NCI-H1417 treated with DMSO at 0.1 percent for 48 hours (cell line): ENCODE measurements at places on chromosomes 13 and 19.

DNA sequence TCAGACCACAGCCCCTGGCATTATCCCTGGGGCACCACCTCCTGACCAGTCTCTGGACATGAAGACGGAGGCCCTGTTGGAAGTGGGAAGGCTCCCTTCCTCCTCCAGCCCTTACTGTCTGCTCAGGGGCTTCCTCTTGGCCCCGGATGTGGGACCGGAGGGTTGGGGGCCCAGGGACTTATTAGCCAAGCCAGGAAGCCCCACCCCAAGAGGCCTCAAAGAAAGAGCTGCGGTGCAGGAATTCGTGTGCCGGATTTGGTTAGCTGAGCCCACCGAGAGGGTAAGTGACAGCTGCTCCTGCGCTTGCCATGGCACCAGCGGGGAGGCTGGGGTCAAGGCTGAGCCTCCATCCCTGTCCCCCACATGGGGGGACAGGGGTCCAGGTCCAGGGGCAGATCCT, at the start of gene RETN:
TSS of gene RETN (plus strand) at position 208 of the 400 bp plus-strand sequence. CDS start 278 bp downstream, outside the sequence.
- DNase-seq, result no peak

DNA sequence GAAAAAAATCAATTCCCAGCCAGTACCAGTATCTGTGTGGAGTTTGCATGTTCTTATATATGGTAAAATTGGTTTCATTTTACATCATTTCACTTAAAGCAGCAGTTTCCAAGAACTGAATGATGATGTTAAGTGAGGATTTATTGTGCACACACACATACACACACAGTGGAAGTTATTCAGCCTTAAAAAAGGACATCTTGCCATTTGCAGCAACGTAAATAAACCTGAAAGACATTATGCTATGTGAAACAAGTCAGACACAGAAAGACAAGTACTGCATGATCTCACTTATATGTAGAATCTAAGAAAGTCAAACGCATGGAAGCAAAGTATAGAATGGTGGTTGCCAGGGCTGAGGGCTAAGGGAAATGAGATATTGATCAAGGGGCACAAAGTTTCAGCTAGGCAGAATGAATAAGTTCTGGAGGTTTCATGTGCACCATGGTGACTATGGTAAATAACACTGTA, 5.3 kb downstream of the SIGLECL1 start:
- DNase-seq, result no peak

GRCh38 chr19:1503089-1503924, 9.5 kb downstream of the ADAMTSL5 start:
- peak; percentile 6 for DNase-seq

DNA sequence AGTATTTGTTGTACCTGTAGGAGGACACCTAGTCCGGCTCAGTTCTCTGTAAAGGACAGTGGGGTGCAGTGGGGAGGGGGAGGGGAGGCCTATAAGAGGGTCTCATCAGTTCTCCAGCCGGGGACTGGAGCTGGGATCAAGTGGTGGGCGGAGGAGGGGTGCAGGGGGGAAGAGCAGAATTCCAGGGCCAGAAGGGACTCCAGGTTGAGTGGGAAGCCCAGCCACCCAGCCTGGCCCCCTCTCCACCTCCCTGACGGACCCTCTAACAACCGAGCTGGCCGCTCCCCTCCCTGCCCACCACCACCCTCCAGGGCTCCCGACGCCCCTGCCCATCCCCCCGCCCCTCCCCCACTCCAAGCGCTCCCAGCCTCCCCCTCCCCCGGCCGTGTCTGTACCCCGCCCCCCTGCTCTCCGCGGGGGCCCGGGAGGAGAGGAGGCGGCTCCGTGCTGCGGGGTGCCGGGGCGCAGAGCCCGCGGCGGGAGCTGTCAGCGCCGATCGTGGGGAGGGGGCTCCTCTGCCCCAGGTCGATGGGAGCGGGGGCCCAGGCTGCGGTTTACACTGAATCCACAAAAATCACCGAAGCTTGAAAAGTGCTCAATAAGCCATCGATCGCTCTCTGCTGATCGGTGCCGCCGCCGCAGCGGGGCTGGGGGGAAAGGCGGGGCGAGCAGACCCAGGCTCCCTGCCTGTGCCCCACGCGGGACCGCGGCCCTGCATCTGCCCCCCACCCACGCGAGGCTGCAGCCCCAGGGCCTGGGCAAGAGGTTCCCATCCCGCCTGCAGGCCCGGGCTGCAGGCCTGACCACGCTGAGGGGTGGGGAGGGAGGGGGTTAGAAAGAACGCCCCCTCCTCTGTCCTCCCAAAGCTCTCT, 34.6 kb upstream of the ONECUT3 start:
- DNase-seq, result no peak

- DNase-seq, result no peak
Observed at GRCh38 chr13:36850790-36851438, 31.9 kb downstream of the RFXAP start.

- no peak for DNase-seq
Observed at GRCh38 chr13:106104281-106104901, 431.1 kb downstream of the EFNB2 start.

GRCh38 chr13:110944121-110944967, 29.5 kb upstream of the ANKRD10 start:
- DNase-seq, result no peak

GRCh38 chr13:31115616-31116015, 46.1 kb downstream of the HSPH1 start:
- DNase-seq, result no peak

DNA sequence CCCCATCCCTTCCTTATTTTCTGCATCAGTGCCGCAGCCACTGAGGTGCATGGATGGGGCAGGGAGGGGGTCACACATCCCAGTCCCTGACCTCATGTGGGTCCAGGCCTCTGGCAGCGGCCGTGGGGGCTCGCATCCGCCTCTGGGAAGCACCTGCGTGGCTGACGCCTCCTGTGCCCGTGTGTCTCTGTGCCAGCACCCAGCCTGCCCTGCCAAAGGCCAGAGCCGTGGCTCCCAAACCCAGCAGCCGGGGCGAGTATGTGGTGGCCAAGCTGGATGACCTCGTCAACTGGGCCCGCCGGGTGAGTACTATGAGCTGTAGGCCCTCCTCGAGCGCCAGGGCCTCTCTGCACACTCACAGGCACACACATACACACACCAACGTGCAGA, 4.9 kb downstream of the NDUFS7 start:
- no peak for DNase-seq

DNA sequence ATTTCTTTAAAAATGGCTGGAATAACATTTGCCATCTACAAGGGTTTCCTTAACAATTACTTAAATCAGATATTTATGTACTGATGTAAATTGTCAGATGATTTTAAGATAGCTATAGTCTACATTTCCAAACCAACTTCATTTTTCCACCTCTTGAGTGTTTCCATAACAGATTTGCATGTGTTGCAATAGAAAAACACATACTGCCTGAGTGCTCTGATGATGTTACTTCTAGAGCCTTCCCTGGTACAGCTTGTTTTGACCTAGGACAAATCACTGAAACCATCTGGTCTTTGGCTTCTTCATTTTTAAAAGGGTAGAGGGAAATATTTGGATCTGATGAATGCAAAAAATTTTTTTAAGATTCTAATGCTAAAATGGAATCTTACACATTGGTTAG, 245.9 kb downstream of the PCDH9 start:
- no peak for DNase-seq

- DNase-seq, result no peak
Observed at GRCh38 chr13:98706446-98707110, 45.9 kb downstream of the SLC15A1 start.

DNA sequence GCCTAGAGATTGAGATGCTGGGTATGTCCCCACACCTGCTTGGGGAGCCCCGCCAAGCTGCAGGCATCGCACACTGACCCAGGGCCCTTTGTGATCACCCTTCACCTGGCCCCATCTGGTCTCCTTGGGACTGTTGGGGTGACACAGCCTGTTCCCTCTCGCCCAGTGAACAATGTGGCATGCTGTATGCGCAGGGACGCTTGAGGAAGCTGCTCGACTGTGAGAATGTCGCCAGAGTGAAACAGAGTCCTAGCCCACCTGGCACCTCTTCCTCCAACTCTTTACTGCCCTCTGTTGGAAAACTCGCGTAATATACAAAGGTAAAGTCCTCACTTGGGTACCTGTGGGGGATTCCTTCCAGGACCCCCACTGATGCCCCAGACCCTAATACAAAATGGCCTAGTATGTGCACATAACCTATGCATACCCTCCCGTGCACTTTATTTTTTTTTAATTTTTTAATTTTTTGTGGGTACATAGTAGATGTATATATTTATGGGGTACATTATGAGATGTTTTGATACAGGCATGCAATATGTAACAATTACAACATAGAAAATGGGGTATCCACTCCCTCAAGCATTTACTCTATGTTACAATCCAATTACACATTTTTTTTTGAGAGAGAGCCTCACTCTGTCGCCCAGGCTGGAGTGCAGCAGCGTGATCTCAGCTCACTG, 9.0 kb downstream of the BLOC1S3 start:
- DNase-seq, result no peak

DNA sequence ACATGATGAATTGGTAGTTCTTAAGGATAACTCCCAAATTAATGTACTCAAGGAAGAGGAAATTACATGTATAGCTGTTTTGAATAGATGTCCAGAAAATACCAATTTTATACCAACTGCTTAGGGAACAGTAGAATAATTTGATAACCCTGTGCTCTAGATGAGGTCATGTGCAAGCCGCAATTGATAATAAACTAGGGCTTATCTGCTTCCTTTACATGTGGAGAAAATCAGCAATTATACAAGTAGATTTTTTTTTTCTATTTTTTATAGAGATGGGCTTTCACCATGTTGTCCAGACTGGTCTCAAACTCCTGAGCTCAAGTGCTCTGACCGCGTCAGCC, 9.3 kb downstream of the TPT1 start:
- DNase-seq, result no peak

DNA sequence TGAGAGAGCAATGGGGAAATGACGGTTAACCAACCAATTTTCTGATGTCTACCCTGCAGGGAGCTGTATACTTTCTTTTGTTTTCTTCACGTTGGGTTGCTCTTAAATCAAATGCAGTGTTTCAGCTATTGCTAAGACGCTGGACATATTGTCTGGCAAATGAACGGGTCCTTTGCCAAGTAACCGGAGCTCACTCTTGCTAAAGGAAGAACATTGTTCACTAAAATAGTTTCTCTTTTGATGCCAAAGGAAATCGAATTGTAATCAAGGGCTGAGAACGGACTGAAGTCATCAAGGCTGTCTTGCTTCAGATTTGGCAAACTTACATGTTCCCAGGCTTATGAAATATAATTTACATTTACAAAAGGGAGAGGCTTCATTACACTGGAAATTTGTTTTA, 142.3 kb upstream of the ARGLU1 start:
- no peak for DNase-seq

DNA sequence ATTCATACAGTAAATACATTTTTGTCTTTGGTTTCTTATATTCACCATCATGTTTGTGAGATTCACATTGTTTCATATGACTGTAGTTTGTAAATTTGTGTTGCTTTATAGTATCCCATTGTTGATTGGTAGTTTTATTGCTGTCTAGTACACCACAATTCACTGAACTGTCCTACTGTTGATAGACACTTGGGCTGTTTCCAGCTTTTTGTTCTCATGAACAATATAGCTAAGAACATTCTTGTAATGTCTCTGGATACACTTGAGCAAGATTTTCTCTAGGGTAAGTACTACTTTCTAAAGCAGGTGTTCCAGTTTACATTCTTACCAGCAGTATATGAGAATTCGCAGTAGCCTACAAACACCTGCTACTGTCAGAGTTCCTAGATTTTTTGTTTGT, 37.8 kb downstream of the SKA3 start:
- no peak for DNase-seq

DNA sequence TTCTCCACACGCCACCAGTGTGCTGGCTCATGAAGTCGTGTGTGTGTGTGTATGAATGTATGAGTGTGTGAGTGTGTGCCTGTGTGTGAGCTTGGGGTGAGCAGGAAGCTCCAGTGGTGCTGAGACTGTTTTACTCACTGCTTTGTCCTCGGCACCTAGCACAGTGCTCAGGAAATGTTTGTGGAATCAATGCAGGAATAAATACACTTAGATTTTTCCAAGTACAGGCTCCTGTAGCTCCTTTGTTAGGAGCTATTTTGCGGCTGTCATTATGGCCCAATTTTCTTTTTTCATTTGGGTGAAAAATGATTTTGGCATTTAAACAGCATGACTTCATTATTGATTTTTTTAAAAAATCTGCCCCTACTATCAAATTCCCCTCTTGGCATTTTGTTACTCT, 193.5 kb upstream of the KL start:
- no peak for DNase-seq

GRCh38 chr19:29266001-29266400, 53.0 kb upstream of the UQCRFS1 start:
- no peak for DNase-seq

- DNase-seq, result no peak
Observed at GRCh38 chr13:42119875-42120274, 71.4 kb downstream of the DGKH start.

- no peak for DNase-seq
Observed at GRCh38 chr13:113794086-113794485, 35.1 kb downstream of the TMEM255B start.

DNA sequence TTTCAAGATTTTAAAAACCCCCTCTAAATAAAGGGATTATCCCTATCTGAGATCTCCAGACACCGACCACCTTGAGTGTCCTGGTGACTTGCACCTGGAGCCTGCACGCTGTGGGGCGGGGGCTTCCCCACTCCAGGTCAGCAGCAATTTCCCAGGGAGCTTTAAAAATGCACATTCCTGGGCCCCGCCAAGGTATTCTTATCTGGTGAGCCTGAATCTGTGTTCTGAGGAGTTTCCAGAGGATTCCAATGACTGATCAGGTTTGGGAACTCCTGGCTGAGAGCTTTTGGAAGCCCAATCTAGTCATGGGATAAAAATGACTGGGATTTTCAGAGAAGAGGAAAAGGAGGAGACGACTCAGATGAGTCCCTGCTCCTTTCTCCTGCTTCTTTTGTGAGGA, 66.1 kb downstream of the FGF9 start:
- no peak for DNase-seq

GRCh38 chr13:20241593-20241992, 9.5 kb upstream of the GJB6 start:
- no peak for DNase-seq

GRCh38 chr19:4088975-4089374, 22.3 kb upstream of the ZBTB7A start:
- DNase-seq, result no peak

DNA sequence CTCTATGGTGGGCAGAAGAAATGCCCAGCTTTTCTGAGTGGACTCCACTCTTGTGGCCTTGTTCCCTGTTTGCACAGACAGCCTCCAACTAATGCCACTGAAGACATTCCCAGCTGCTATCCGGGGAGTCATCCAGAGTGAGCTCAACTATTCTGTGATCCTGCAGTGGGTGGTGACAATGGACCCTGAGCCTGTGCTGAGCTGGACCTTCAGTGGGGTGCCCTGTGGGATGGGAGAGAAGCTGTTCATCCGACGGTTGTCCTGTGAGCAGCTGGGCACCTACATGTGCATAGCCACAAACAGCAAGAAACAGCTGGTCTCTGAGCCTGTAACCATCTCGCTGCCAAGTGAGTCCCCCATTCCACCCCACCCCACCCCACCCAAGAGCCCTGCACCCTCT, 10.3 kb downstream of the IGSF23 start:
- no peak for DNase-seq

- peak; percentile 88 for DNase-seq
Observed at GRCh38 chr13:101486708-101487437, 34.4 kb downstream of the ITGBL1 start.
